ENCODE measurements at places on chromosomes 3 and 15.

- peak; percentile 83 for DNase-seq
These were observed 115.0 kb upstream of the VEPH1 start for GRCh38 chr3:157618075-157618760.

DNA sequence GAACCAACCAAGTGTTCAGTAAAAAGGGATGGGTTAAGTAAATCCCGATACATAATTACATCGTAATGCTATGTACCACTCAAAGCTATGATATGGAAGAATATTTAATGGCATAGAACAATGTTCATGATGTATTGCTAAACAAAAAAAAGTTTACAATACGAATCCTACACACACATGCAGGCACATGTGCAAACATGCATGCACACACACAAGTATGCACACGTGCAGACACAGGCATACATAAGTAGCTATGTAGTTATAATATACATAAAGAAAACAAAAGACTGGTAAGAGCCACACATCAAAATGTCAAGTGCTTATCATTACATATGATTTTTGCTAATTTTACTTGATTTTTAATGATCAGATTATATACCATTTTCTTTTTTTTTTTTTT lies 74.2 kb downstream of the ARRDC4 start:
- peak; percentile 63 for DNase-seq

DNA sequence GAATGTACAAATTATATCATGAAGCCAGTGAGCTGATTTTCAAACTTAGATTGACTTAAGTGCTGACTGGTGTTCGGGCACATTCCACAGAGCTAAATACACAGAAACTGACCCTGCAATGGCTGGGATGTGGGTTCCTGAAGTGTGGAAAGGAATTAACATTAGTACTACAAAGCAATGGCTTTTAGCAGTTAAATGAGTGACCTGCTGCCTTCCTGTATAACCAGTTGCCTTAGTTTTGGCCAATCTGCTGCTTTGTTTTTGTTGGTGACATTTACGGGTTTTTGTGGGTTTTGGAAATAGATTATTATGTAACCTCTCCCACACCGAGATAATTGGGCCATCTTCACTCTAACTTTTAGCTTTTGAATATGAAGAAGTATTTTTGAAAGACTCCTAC lies 2.4 kb upstream of the SKIC8 start:
- DNase-seq, result no peak

GRCh38 chr3:189659571-189659970 lies 28.4 kb downstream of the TP63 start:
- no peak for DNase-seq

DNA sequence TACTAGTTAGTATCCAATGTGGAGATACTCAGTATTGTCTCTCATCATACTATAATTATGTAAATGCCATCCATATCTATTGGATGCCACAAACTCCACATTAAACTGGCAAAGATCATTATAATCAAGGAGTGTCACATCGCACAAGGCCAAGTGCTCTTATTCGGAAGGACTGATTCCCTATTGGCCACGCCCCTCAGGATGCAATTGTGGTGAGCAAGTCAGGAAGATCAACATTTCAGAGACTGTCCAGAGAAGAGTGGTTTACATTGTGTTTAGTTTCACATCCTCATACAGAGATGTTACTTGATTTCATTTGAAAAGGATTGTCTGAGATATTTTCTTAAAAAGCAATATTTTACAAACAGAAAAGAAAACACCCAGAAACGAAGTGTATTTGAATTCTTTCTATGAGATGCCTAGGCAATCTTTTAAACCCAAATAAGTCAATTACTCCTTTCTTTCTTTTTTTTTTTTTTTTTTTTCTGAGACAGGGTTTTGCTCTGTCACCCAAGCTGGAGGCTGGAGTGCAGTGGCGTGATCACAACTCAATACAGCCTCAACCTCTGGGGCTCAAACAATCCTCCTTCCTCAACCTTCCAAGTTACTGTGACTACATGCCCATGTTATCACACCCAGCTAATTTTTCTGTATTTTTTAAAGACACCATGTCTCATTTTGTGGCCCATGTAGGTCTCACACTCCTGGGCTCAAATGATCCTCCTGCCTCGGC lies 369.1 kb downstream of the RBMS3 start:
- DNase-seq, result peak; percentile 8

- DNase-seq, result no peak
These were observed 105.9 kb downstream of the IL1RAP start for GRCh38 chr3:190619761-190620160.

DNA sequence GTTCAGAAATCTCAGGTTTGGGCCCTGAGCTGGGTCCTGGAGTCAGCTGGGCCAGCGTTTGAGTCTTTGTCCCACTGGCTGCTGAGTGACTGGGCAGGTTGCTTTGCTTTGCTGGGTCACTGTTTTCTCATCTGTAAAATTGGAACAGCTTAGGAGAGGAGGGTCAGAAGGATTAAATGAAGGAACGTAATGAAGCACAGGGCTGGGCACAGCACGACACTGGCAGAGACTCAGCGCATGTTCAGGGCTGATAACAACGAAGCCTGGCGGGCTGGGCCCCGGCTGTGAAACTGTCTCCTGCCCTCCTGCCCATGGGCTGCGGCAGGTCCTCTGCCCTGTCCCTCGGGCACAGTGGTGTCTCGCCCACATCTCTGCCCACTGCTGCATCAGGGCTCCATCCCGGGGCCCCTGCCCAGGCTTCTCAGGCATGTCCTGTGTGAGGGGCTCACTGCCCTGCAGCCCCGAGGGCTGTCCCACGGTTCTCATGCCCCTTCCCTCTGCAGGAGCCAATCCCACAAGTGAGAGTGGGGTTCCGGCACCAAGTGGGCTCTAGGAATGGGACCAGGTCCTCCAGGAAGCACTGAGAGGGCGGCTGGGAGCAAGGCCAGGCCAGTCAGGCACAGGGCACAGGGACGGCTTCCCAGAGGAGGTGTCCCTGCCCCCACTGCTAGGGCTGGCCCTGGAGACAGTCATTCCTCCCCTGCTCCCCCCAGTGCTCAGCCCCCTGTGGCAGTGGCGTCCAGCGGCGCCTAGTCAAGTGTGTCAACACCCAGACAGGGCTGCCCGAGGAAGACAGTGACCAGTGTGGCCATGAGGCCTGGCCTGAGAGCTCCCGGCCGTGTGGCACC lies 88.0 kb downstream of the TBC1D2B start:
- DNase-seq, result no peak
